ENCODE measurements at places on chromosomes 12 and 14. TPM values are rescaled to one million over a fixed set of nuclear protein-coding genes. Genes with fewer than 3 reads are reported as not detected.

Gene CLEC4A
- 1.9 TPM for total RNA-seq

Gene ADGRD1
- 16.4 TPM for total RNA-seq

Gene SDR9C7
- 0.51 TPM for total RNA-seq

Gene IFI27L2
- 8.8 TPM for total RNA-seq

Gene GYS2
- not detected for total RNA-seq

Gene TEAD4
- total RNA-seq, result 37.4 TPM

Gene ARHGEF40
- 79.2 TPM for total RNA-seq

All from tongue (tissue), 3 donors.